ENCODE measurements at places on chromosomes 3 and 15. TPM values are rescaled to one million over a fixed set of nuclear protein-coding genes. Genes with fewer than 3 reads are reported as not detected.

- DNase-seq, result no peak
Measured at GRCh38 chr15:35963326-35963725, 417.4 kb upstream of the DPH6 start.

DNA sequence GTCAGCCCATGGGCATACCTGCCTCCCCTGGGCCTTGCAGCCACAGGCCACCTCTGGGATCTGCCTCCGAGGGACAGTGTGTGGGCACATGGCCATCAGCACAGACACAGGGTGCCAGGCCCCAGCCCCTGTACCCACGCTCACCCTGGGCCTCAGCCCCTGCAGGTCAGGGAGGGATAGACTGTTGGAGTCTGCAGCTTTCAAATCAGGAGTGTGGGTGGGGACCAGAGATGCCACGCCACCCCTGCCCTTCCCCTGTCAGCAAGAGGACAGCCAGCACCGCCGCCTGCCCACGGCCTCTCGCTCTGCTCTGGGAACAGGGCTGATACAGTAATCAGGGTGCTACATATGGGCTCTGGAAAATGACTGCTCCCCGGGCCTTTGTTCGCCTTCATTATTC lies 72.7 kb downstream of the DNAJB8 start:
- DNase-seq, result no peak

DNA sequence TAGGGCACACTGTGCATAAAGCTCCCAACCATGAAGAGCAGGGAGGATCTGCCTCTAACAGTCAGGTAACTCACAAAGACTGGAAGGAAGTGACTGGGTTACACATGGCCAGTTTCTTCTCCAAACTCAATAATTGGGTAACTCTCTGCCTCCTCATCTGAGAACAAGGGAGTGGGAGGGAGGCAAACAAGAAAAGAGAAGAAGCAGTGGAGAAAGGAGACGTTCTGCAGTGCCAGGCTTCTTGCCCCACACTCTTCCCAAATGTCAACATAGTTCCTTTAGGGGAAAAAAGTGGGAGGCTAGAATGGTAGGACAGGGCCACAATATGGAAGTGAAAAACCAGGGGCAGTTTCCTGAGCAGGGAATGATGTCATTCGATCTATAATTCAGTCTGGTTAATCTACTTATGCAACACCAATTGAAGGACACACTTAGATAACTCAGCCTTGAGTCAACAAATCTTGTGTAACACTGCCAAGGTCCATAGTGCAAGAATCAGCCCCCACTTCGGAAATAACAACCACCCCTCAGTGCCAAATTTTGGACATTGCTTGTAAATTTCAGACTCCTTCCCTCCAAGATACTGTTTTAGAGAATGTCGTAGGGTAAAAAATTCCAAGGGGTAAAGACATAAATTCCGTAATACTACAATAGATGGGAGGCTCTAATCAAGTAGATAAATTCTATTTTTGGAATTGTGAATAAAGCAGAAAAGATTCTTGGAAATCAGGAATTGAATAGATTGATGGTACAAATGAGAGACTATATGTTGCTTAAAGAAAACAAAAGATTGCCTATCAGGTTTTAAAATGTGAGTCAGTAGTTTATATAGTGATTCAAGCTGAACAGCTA lies 143.0 kb downstream of the LPP start:
- DNase-seq, result no peak

DNA sequence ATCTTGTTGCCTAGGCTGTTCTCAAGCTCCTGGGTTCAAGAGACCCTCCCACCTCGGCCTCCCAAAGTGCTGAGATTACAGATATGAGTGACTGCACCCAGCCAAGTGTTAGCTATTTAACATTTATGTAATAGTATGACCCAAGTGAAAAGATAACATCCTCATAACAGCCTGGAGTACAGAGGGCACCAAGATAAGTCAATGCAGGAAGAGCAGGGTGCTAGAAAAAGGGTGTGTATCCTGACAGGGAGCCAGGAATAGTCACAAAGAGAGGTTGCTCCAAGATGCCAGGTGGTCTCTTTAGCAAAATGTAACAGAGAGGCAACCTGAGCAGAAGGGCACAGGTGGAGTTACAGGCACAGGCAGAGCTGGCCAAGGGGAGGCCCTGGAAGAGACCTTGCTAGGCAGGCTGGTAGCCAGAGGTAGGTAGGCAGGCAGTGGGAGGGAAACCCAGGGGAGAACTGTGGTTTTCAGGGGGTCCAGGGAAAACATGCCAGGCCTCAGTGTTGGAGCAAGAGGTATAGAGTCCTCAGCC lies 277.4 kb downstream of the ERC2 start:
- no peak for DNase-seq

The KCTD6 gene
- polyA plus RNA-seq, result 39.8 TPM

The KLHL6 gene
- polyA plus RNA-seq, result 1.1 TPM

GRCh38 chr3:50354186-50354764 lies 3.6 kb downstream of the CYB561D2 start:
- no peak for DNase-seq

GRCh38 chr3:196652961-196653795 lies 13.7 kb downstream of the NRROS start:
- no peak for DNase-seq

- DNase-seq, result no peak
Measured at GRCh38 chr15:73803806-73804205, 50.7 kb upstream of the INSYN1 start.
